ENCODE measurements at places on chromosomes 7 and 10.

GRCh38 chr7:95493247-95493646, 7.5 kb downstream of the ASB4 start:
- no peak for DNase-seq

DNA sequence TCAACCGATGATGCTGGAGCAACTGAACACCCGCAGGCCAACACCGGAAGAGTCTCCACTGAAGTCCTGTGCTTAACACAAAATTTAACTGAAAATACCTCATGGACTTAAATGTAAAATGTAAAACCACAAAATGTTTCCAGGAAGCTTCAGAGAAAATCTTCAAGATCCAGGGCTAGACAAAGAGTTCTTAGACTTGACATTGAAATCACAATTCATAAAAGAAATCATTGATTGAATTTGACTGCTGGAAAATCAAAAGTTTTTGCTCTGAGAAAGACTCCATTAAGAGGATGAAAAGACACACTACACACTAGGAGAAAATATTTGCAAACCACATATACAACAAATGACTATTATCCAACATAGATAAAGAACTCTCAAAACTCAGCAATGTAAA, 234.7 kb upstream of the PPP2R2D start:
- DNase-seq: no peak

DNA sequence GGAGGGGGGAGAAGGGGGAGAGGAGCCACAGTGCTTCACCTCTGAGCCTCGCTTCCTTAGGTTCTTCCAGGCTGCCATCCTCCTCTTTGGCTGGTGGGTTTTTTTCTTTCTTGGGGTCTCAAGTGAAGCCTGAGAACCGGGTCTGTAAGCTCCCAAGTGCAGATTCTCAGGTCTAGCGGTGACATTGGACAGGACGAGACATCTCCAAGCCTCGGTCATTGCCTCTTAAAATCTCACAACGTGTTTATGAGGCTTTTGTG, 817 bp upstream of the IL15RA start:
- no peak for DNase-seq

GRCh38 chr10:113498997-113499396, 53.9 kb upstream of the HABP2 start:
- no peak for DNase-seq

GRCh38 chr7:123995617-123996326, 37.1 kb downstream of the TMEM229A start:
- DNase-seq: no peak

- DNase-seq: no peak
Measured at GRCh38 chr10:71878327-71879034, 27.4 kb upstream of the PSAP start.

- DNase-seq: no peak
Measured at GRCh38 chr10:12377658-12378290, 28.4 kb downstream of the CAMK1D start.

GRCh38 chr7:139989366-139990141, 73.2 kb downstream of the PARP12 start:
- no peak for DNase-seq

DNA sequence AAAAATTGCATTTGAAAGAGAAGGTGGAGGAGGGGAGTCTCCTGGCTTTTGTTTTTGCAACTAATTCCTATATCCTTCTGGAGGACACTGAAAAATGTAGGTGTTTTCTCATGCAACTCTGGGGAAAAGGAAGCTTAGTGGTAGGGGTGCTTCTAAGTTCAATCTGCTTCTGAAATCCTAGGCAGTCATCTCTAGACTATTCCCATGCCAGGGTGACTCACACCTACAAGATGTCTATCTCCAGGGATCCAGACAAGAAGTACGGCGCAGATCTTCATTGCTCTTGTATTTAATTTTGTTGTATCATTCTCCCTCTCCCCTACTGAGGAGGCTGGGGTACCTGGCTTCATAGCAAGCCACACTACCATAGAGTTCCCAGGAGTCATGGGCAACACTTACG, 258.8 kb downstream of the PHF14 start:
- DNase-seq: no peak

Measured in LNCaP clone FGC (cell line).